CD4-positive, alpha-beta memory T cell (primary cell): ENCODE measurements at places on chromosomes 3 and 15. TPM values are rescaled to one million over a fixed set of nuclear protein-coding genes. Genes with fewer than 3 reads are reported as not detected.

DNA sequence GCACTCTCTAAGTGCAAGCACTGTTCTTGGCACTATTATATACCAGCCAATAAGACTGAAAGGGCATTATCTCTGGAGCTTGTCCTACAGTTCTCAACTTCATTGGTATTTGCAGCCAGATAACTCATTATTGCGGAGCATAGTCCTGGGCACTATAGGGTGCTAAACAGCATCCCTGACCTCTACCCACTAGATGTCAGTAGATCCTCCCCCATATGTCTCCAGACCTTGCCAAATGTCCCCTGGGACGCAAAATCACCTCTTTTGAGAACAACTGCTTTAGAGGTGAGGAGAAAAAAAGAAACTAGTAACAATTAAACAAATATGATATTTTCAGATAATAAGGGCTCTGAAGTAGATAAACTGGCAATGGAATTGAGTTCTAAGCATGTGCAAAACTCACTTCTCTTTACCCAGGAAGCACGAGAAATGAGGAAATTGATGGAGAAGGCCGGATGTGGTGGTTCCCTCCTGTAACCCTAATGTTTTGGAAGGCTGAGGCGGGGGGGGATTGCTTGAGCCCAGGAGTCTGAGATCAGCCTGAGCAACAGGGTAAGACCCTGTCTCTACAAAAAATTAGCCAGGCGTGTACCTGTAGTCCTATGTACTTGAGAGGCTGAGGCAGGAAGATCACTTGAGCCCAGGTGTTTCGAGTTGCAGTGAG, 61.4 kb downstream of the FRMD4B start:
- H3K27ac ChIP-seq = no peak overlapping the region
- H3K4me3 ChIP-seq = no peak overlapping the region
- H3K36me3 ChIP-seq = no peaks in the 10 kb centered on the region
- H3K4me1 ChIP-seq = peaks cover 29% of the 10 kb centered on the region
- no peaks in the 10 kb centered on the region for H3K27me3 ChIP-seq

DNA sequence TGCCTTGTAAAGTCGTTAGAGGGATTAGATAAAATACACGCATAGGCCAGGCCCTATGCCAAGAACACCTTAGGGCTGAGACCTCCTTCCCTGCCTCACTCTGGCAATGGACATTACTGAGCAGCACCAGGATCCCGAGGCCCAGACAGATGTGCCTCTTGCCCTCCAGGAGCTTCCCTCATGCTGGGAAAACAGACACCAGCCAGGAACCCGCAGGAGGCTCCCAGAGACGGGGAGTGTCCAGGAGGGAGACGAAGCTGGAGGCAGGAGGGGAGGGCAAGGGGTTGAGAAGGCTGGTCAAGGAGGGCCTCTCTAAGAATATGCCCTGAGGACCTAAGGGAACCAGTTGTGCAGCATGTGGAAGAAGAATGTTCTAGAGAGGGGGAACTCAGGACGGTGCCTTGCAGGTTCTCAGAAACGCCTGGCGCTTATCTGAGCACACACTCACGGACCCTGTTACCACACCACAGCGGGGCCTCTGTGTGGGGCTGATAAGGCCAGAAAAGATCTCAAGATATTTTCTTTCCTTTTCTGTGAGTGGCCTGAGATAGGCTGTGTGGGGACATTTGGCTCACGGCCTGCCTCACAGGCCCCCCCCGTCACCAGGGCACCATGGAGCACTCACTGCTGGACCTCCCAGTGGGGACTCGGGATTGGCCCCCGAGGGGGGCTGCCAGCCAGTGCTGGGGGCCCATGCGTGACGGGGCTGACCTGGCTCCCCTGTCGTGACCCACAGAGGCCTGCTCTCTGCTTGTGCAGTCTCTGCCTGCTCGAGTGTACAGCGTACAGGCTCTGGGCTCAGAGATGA, 22.0 kb upstream of the CYP11A1 start:
- no peaks in the 10 kb centered on the region for H3K27me3 ChIP-seq
- no peak overlapping the region for H3K27ac ChIP-seq
- no peak for DNase-seq
- peaks cover 11% of the 10 kb centered on the region for H3K4me1 ChIP-seq

DNA sequence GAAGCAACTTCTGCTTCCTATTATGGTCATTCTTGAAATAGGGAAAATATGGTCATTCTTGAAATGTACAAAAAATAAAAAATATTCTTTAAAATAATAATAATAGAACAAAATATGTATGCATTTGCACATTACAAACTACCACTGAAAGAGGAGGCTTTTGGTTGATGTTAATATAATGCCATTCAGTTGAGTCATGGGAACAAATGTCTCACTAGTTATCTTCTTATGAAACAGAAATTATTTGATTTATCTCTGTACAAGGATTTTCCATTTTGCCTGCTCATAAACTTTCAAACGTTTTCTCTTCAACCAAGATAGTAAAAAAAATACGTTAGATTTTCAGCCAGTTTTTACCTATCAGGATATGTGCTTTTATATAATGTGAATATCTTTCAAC, 1662.7 kb downstream of the OTOL1 start:
- H3K4me3 ChIP-seq = no peak overlapping the region
- no peaks in the 10 kb centered on the region for H3K36me3 ChIP-seq
- H3K27ac ChIP-seq = no peak overlapping the region

- no peak overlapping the region for H3K27ac ChIP-seq
- no peaks in the 10 kb centered on the region for H3K27me3 ChIP-seq
- no peak for DNase-seq
- H3K4me1 ChIP-seq = no peaks in the 10 kb centered on the region
- no peaks in the 10 kb centered on the region for H3K36me3 ChIP-seq
These were observed 20.3 kb upstream of the FRMD4B start for GRCh38 chr3:69406163-69406562.

DNA sequence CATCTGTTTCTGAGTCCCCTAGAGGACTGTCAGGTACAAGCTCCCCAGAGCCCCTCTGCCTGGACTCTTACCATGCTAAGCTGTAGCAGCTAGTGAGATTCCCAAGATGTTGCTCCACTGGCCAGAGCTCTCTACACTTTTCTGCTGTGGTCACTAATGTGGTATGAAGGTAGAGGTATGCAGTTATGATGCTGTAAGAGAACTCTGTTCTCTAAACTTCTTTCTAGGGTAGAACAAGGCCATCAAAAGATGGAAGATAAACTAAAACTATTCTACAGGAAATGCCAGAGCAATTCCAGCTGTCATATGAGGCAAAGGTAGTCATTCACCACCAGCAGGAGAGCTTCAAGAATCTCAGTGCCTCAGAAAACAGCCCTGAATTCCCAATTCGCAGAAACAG, 517.4 kb upstream of the ARRDC4 start:
- H3K27me3 ChIP-seq = no peaks in the 10 kb centered on the region
- no peak overlapping the region for H3K27ac ChIP-seq
- H3K4me3 ChIP-seq = no peak overlapping the region
- no peak for DNase-seq
- no peaks in the 10 kb centered on the region for H3K4me1 ChIP-seq

DNA sequence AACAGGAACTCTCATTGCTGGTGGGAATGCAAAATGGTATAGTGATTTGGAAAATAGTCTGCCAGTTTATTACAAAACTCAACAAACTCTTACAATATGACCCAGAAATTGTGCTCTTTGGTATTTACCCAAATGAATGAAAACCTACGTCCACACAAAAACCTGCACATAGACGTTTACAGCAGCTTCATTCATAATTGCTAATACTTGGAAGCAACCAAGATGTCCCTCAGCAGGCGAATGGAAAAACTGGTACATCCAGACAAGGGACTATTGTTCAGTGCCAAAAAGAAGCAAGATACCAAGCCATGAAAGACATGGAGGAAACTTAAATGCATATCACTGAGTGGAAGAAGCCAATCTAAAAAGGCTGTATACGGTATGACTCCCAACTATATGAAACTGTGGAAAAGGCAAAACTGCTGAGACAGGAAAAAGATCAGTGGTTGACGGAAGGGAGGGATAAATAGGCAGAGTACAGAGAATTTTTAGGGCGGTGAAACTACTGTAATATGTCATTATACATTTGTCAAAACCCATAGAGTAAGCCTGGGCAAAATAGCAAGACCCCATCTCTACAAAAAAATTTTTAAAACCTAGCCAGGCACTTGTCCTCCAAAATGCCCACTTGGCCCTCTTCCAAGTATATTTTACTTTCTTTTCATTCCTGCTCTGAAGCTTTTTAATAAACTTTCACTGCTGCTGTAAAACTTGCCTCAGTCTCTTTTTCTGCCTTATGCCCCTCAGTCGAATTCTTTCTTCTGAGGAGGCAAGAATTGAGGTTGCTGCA, 4.9 kb upstream of the MKRN2OS start:
- H3K27me3 ChIP-seq = peaks cover 10% of the 10 kb centered on the region
- no peak overlapping the region for H3K27ac ChIP-seq
- H3K4me3 ChIP-seq = no peak overlapping the region

DNA sequence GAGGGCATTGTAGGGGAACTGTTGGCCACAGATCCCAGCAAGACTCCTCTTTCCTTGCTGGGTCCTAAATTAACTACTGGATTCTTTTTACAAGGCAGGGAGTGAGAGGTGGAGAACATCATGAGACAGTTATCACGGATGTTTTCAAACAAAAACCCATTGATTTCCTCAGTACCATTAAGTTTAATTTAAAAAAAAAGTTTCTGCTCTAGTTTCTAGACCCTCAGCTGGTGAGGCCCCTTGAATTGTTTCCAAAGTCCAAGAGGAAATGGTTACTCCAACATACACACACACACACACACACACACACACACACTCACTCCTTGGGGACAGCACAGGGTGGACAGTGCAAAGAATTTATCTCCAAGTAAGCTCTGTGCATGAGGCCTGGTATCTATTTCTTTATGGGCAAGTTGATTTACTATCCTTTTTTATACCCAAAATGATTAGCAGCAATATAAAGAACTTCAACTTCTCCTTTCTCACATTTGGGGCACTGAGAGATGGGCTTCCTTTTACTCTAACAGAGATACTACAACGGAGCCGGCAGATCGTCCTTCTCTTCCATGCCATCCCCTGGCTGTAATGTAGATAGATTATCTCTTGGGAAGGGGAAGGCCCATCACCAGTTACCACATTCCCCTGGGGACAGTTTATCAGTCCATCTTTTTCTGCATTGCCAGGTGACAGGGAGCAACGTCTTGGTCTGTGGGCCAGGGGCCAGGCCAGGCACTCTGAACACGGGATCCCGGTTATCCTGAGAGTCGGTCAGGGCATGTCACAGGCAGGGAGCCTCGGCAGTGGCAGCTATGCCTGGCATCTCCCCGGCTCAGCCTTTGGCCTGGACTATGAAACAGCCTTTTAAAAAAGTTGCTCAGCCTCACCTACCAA, 54.7 kb downstream of the CORO2B start:
- H3K4me3 ChIP-seq = no peak overlapping the region
- H3K27ac ChIP-seq = no peak overlapping the region
- no peak for DNase-seq
- no peaks in the 10 kb centered on the region for H3K27me3 ChIP-seq

DNA sequence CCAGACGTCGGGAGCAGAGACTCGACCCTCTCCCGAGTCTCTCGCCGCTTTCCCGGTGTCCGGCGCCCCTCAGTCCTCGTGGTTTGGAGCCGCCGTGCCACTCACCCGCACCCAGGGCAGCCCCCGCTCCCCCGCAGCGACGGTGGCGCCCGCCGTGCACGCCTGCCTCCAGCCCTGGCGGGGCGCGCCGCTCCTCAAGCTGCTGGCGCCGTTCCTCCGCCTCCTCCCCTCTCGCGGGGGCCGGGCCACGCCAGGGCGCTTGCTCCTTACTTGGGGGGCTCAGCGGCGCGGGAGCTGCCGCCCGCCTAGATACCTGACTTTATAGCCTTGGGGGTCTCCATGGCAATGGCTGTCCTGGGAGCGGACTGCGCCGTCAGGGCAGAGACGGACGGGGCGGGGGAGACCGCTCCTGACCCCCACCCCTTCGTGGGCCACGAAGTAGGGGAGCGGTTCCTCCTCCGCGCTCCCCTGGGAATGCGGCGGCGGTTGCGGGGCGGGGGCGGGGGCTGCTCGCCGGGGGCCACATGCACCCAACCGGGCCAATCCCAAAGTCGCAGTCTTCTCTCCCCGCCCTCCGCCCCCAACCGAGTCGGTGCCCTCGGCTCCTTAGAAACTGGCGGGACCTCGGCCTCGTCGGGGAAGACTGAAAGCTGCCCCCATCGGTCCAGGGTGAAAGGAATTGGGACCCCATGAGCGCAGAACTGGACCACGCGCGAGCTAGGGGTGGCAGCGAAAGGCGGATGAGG, at the start of gene ANKRD63:
ANKRD63 (minus strand) TSS at position 196 of the 746 bp plus-strand sequence. CDS start 478 bp downstream, outside the sequence.
- peaks cover 13% of the 10 kb centered on the region for H3K4me1 ChIP-seq
- H3K27me3 ChIP-seq = peaks cover 6% of the 10 kb centered on the region
- peak; percentile 34 for DNase-seq
- H3K27ac ChIP-seq = no peak within 1 kb of the TSS
- no peaks in the 10 kb centered on the region for H3K36me3 ChIP-seq

GRCh38 chr3:123084738-123085237, 18.0 kb downstream of the PDIA5 start:
- no peak overlapping the region for H3K4me3 ChIP-seq
- H3K4me1 ChIP-seq = no peaks in the 10 kb centered on the region
- no peaks in the 10 kb centered on the region for H3K36me3 ChIP-seq
- H3K27me3 ChIP-seq = no peaks in the 10 kb centered on the region
- no peak overlapping the region for H3K27ac ChIP-seq
- DNase-seq = no peak

DNA sequence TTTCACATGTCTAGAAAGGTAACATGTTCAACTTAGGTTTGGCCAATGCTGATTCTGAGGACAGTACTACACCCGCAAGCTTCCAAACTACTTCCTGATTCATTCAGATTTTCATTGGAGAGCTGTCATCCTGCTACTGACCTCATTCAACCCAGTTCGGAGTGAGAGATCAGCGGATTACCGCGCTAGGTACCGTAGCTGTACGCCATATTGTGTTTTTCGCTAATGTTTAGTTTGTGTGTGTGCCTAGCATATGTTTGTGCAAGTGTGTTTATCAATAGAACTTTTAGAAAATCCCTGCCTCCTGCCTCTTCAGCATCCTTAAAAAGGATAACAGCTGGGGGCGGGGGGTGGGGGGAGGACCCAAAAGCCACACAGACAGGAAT, 1.1 kb downstream of the ZBTB20 start:
- H3K4me1 ChIP-seq = peaks cover 25% of the 10 kb centered on the region
- DNase-seq = peak; percentile 65
- peak overlapping the region; percentile 95 for H3K27ac ChIP-seq
- no peaks in the 10 kb centered on the region for H3K36me3 ChIP-seq
- no peaks in the 10 kb centered on the region for H3K27me3 ChIP-seq

- no peaks in the 10 kb centered on the region for H3K27me3 ChIP-seq
- no peaks in the 10 kb centered on the region for H3K36me3 ChIP-seq
- H3K4me3 ChIP-seq = no peak overlapping the region
- no peak overlapping the region for H3K27ac ChIP-seq
- H3K4me1 ChIP-seq = no peaks in the 10 kb centered on the region
These were observed 8.4 kb upstream of the LRRC3B start for GRCh38 chr3:26614006-26614685.

VIPR1 gene
- 30.4 TPM for polyA plus RNA-seq

GPR149 gene
- not detected for polyA plus RNA-seq
